Activated T-cell treated with anti-CD3 and anti-CD28 coated beads for 1 hour (primary cell): ENCODE measurements at places on chromosomes 6 and 20.

GRCh38 chr20:20188647-20189046 is 136.3 kb downstream of the CFAP61 start:
- DNase-seq, result no peak

DNA sequence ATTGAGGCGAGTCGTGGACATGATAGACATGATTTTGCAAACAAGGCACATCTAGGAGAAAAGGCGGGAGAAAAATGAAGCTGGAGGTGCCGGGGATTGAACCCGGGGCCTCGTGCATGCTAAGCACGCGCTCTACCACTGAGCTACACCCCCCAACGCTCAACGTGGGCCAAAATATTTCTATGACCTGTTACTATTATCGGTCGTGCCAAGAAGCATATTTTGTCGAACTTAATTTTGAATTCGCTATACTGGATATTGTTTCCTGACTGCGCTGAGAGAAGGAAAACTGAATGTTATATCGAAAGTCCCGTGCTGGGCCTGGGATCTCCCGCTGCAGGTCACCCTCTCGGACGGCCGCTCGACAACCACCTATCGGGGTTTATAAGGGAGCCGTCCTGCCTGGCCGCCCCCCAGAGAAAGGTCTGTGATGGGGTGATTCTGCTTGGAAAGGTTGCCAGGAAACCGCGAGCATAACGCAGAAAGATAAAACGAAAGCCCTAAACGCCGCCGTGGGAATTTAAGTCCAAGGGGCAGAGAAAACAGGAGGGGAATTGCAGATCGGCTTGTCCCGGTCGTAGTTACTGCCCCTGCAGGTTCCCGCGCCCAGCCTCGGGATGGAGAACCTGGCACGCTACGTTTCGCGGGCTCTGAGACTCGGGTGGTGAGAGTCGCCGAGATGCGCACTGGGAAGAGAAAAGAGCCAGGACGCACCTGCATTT is 60.0 kb downstream of the TRIM27 start:
- peak; percentile 75 for DNase-seq

GRCh38 chr6:118460958-118461470 is 87.1 kb upstream of the PLN start:
- no peak for DNase-seq

DNA sequence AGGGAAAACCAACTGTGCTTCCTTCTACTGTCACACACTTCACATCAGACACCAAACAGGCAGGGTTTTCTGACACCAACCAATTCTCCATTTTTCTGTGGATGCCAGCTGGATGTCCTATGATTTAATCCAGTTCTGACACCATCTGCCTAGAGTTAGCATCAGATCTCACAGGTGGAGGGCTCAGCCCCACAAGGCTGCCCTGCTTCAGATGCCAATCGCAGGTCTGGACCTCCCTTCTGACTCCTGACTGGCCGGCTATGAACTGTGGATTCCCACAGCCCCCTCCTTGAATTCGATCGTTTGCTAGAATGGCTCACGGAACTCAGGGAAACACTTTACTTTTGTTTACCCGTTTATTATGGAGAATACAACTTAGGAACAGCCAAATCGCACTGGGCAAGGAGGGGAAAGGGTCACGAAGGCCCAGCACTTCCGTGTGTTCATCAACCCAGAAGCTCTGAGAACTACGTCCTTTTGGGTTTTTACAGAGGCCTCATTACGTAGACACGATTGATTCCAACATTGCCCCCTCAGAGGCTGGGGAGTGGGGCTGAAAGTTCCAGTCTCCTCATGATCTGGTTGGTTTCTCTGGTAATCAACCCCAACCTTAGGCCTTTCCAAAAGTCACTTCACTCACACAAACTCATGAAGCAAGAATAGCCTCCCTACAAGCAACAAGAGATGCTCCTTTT is 25.4 kb upstream of the MAS1 start:
- no peak for DNase-seq

DNA sequence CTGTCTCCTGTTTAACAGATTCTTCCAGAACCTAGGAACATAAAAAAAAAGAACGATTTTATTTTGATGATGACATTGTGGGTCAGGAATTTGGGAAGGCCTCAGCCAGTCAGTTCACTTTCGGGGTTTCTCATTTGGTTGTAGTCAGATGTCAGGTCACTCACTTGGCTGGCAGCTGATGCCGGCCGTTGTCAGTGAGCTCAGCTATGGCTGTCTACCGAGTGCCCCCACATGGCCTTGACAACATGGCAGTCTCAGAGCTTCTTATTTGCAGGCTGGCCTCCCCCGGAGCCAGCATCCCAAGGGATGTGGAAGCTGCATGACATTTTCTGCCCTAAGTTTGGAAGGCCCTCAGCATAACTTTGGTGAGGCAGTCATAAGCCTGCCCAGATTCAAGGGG is 11.5 kb downstream of the RNF217 start:
- no peak for DNase-seq

DNA sequence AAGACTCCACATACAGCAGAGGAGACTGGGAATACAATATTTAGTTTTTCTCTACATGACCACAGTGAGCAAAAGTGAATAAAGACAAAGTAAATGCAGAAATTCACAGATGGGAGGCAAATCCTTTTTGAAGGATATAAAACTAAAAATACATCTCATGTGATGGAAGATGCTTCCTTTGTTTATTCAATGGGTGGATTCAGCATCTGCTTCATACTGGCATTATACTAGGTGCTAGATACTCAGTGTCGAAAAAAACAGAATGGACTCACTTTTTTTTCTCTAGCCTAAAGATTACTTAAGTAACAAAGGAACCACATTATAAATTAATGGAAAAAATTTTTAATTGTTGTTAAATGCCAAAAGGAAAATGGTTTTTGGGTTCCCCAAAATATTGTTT is 216.2 kb downstream of the TRDN start:
- DNase-seq, result no peak

DNA sequence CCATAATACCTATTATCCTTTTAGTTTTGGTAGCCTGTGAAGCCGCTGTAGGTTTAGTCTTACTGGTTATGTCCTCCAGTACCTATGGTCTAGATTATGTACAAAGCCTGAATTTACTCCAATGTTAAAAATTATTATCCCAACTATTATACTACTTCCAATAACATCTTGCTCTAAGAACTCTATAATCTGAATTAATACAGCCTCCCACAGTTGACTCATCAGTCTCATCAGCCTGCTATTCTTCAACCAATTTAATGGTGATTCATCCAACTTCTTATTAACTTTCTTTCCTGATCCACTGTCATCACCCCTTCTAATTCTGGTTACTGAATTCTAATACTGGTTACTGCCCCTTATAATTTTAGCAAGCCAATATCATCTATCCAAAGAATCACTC is 370.3 kb upstream of the OPRM1 start:
- no peak for DNase-seq

GRCh38 chr6:96749891-96750290 is 87.4 kb downstream of the GPR63 start:
- no peak for DNase-seq

DNA sequence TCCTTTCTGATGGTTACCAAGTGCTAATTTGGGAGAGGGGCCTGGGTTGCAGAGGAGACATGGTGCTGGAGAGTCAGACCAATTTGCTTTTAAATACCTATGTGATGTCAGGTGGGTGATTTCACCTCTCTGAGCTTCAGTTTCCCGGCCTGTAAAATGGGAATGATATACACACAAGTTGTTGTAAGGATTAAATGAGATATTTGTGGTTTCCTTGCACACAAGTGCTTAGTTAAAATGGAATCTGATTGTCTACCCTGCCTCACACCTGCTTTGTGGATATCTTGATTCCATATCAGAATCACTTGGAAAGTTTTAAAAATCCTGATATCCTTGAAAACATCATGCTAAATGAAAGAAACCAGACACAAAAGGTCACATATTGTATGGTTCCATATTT is 44.5 kb downstream of the SCAND1 start:
- no peak for DNase-seq

DNA sequence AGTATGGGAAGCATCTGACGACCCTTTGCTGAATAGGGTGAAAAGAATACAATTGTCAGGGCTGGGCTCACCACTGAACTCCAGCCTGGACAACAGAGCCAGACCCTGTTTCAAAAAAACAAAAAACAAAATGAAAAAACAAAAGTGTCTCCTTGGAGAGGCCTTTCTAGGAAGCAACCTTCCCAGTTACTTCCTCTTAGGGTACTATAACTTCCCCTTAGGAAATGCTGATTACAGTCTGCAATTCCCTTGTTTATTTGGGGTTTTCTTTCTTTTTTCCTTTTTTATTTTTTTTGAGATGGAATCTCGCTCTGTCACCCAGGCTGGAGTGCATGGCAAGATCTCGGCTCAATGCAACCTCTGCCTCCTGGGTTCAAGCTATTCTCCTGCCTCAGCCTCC is 20.5 kb upstream of the TTPAL start:
- no peak for DNase-seq

DNA sequence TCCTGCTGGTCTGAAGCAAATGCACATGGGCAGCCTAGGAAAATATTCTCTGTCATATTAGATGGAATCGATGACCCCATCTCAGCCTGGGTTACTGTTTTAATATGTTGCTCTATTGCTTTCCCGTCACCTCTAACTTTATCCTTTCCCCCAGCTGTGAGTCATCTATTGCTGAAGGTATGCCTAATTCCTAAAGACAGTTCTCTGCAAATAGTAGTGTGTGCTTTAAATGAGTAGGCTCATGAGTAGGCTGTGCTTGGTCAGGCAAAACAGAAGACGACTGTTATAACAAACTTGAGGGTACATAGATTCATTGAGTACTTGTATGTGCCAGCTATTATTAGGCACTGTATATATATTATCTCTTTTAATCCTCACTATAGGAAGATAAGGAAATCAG is 47.2 kb downstream of the CTNNBL1 start:
- no peak for DNase-seq

GRCh38 chr6:38215225-38215624 is 395.7 kb downstream of the ZFAND3 start:
- no peak for DNase-seq

DNA sequence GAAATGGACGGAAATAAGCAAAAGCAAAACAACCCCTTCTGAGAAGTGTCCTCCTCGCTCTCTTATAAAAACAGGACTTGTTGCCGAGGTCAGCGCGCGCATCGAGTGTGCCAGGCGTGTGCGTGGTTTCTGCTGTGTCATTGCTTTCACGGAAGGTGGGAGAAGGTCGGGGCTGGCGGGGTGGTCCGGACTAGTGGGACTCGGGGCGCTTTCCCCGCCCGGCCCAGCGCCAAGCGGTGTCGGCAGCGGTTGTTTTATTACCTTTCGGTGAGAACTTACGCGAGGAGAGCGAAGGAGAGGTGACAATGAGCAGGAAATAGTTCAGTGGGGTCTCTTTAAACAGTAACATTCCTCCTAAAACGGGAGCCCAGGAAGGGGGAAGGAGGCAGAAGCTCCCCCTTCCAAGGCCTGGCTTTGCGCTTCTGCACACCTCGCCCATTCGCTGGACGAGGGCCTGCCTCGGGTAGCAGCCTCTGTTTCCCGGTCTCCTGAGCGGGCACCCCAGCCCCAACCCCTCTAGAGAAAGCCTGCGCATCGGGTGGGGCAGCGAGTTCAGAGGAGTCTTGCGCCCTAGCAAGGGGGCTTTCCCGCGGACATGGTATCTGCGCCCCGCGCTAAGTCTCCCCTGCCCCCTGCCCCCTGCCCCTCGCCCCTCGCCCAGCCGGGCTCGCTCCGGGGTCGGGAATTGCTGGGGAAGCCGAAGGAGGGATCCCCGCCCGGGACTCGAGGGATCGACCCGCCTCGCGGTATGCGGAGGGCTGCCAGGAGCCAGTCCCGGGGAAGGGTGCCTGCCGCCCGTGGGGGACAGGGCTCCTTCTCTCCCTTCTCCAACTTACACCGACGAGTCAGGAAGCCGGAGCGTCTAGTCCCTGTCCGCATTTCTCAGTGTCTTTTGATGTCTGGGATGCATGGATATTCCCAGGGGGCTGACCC is 1.2 kb upstream of the TBXT start:
- DNase-seq, result no peak
